ENCODE measurements at places on chromosomes 1 and 21.

GRCh38 chr1:240074908-240075307, 16.8 kb upstream of the FMN2 start:
- DNase-seq: no peak

- DNase-seq: no peak
Observed at GRCh38 chr21:39251326-39251725, 62.1 kb downstream of the BRWD1 start.

GRCh38 chr21:29254550-29254949, 44.2 kb upstream of the BACH1 start:
- no peak for DNase-seq

DNA sequence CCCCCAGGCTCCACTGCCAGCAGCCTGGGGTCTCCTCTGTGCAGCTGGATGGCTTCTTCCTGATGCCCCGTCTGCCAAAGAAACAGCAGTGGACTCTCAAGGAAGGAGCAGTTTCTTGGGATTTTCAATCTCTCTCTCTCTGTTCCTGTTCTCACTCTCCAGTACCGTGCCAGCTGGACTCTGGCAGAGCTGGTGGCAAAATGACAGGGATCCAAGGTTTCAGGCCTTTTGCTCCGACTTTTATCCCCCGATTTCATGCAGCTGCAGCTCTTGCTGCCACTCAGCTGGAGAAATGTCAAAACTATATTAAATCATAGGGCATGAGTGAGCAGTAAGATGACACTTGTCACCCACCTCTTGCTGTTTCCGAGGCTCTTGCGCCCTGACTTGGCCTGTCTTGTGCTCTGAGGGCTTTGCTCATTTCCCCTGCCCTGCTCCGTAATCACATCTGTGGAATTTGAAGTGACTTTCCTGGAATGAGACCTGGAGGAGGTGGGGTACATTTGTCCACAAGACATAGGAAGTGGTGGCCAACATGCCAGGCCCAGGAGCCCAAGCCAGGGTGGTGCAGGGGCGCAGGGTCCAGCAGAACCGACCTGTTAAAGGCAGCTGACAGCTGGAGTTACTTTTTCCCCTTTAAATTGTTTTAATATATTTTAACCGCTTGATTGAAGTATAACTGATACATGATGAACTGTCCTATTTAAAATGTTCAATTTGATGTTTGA, 576.2 kb downstream of the PTPRU start:
- DNase-seq: no peak

- DNase-seq: no peak
Observed at GRCh38 chr1:65146908-65147423, 1.0 kb upstream of the AK4 start.
